Esophagus squamous epithelium (tissue), 5 donors: ENCODE measurements at places on chromosomes 1 and 21.

DNA sequence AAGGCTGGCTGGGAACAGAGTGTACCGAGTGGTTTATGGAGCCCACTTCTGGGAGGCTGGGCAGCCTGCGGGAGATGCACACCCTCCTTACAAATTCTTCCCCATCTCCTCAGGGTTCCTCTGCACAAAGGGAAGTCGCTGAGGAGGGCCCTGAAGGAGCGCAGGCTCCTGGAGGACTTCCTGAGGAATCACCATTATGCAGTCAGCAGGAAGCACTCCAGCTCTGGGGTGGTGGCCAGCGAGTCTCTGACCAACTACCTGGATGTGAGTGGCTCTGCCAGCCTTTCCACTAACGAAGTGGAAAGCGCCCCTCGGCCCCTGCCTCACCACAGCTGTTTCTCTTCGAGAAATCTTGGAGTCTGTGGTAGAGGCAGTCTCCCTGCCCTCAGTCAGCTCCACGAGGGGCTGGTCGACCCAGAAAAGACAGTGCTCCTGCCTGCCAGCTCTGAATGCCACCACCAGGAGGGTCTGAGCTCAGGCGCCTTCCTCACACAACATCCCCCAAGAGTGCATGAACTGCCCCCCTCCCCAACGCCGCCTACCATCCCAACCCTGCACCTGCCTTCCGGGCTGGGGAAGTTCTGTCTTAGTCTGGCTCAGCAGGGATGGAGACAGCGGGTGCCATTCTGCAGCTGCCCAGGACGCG is 31.8 kb downstream of the PROK1 start:
- H3K4me3 ChIP-seq, result no peak overlapping the region
- peaks cover 18% of the 10 kb centered on the region for H3K4me1 ChIP-seq
- no peaks in the 10 kb centered on the region for H3K36me3 ChIP-seq
- H3K27me3 ChIP-seq, result no peaks in the 10 kb centered on the region
- no peak overlapping the region for H3K27ac ChIP-seq

- no peaks in the 10 kb centered on the region for H3K27me3 ChIP-seq
- H3K4me3 ChIP-seq, result no peak overlapping the region
- DNase-seq, result no peak
- H3K4me1 ChIP-seq, result peaks cover 58% of the 10 kb centered on the region
- H3K27ac ChIP-seq, result peak overlapping the region; percentile 30
Measured at GRCh38 chr1:201385299-201385891, 7.9 kb upstream of the TNNT2 start.

- H3K36me3 ChIP-seq, result no peaks in the 10 kb centered on the region
- no peak for DNase-seq
- H3K4me3 ChIP-seq, result no peak overlapping the region
Measured at GRCh38 chr1:198228925-198229324, 72.1 kb downstream of the NEK7 start.

DNA sequence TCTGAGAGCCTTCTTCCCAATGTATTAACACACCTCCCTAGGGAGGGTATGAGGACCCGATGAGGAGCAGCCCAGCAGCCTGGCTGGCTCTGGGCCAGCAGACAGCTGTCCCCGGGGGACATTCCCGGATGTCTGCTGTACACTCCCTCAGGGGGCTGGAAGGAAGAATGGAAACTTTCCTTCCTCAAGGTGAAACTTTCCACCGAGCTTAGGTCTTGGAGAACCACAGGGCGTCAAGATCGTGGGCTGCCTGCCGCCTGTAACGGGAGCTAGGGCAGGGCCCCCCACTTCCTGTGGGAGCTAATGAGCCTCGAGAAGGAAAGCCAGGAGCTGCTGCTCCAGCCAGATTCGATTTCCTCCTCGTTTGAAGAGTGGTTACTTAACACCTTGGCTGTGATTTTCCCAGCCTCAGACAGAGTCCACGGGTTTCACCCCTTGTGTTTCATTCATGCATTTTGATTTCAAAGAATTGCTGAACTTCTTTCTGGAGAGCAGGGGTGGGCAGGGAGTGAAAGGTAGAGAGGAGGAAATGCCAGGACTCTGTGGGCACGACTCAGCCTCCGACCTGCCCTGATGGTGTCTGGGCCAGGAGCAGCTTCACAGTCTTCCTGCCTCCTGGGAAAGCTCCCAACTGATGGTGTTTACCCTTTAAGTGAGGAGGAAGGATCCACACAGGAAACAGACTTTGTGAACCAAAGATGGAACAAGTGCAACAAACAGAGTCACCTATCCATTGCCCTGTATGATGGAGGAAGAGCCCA is 29.7 kb downstream of the UBE2T start:
- no peaks in the 10 kb centered on the region for H3K27me3 ChIP-seq
- no peak overlapping the region for H3K27ac ChIP-seq
- H3K4me3 ChIP-seq, result no peak overlapping the region
- H3K36me3 ChIP-seq, result no peaks in the 10 kb centered on the region

- no peaks in the 10 kb centered on the region for H3K27me3 ChIP-seq
- H3K4me1 ChIP-seq, result no peaks in the 10 kb centered on the region
- no peak for DNase-seq
- no peaks in the 10 kb centered on the region for H3K36me3 ChIP-seq
- H3K27ac ChIP-seq, result no peak overlapping the region
Measured at GRCh38 chr1:87888446-87888845, 559.8 kb downstream of the LMO4 start.

DNA sequence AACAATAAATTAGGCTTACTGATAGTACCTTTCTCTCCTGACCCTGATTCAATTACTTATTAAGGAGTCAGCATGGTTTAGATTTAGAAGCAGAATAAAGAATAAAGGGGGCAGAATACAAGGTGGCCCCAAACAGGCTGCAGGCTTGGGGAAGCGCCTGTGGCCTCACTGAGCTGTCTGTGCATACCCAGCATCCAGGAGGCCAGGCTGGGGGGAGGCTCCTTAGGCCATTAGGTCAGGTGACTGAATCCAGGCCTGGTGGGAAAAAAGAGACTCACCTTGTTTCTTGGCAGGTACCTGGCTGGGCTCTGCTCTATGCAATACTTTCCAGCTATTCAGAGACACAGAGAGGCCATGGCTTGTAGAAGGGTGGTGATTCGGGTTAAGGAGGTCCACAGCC is 38.8 kb downstream of the PGBD5 start:
- H3K36me3 ChIP-seq, result no peaks in the 10 kb centered on the region
- DNase-seq, result no peak
- no peaks in the 10 kb centered on the region for H3K27me3 ChIP-seq
- H3K4me3 ChIP-seq, result no peak overlapping the region
- no peaks in the 10 kb centered on the region for H3K4me1 ChIP-seq

- H3K27me3 ChIP-seq, result no peaks in the 10 kb centered on the region
- no peak for DNase-seq
- H3K27ac ChIP-seq, result no peak overlapping the region
- H3K36me3 ChIP-seq, result no peaks in the 10 kb centered on the region
Measured at GRCh38 chr1:10484521-10484920, 9.8 kb downstream of the PEX14 start.

- no peak for DNase-seq
- no peaks in the 10 kb centered on the region for H3K4me1 ChIP-seq
- no peaks in the 10 kb centered on the region for H3K36me3 ChIP-seq
- H3K27me3 ChIP-seq, result no peaks in the 10 kb centered on the region
- no peak overlapping the region for H3K4me3 ChIP-seq
- H3K27ac ChIP-seq, result peak overlapping the region; percentile 46
Measured at GRCh38 chr21:36910581-36911307, 55.7 kb downstream of the HLCS start.

DNA sequence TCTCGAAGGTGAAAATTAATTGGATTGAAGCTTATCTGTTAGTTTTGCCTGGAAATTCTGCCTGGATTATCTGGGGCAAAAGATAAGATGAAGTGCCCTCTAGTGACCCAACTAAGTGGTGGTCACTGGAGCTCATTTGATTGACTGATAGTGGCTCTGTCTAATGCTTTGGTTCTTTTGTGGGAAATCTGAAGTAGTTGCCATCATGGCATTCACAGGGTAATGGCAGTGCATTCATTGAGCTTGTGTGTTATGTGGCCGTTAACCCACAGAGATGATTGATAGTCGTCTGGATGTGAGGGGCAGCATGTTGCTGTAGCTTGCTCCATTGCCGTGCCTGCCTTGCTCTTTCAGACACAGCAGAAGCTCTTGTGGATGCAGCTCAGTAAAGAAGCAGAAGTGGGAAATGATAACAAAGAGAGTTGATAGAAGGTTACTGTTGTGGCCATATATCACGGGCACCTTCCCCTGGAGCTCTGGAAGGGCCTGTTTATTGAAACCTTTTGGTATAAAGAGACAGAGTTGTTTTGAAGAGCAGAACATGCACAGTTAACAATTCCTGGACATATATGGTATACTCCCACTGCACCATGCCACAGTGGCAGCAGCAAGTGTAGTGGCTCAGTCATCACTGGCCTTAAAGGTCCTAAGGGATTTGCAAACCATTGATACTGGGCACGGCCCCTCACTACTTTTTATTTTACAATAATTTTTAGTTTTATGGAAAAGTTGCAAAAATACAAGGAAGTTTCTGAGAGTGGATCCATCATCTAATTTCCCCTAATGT is 42.0 kb downstream of the CXADR start:
- no peaks in the 10 kb centered on the region for H3K36me3 ChIP-seq
- no peak overlapping the region for H3K27ac ChIP-seq
- DNase-seq, result no peak
- no peak overlapping the region for H3K4me3 ChIP-seq
- no peaks in the 10 kb centered on the region for H3K27me3 ChIP-seq

DNA sequence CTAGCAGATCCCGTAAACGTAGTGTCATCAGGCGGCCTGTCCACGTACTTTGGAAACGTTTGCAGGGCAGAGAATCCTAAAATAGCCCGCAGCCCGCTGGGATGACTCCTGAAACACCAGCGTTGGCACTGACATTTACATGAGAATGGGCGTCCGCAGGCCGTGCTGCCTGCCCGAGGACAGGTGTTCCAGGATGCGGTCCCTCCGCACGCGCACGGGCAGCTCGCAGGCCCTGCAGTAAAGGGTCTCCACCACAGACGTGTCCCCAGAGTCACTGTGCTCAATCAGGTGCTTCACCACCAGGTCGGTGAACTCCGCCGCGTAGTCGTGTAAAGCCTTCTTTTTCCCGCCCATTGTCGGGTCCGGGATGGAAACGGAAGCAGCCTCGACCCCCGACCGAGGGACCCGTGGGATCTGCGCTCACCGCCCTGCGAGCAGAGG is 5.8 kb upstream of the CCDC27 start:
- H3K27me3 ChIP-seq, result no peaks in the 10 kb centered on the region
- DNase-seq, result no peak
- H3K4me3 ChIP-seq, result peak overlapping the region; percentile 76
- peaks cover 10% of the 10 kb centered on the region for H3K36me3 ChIP-seq
- H3K4me1 ChIP-seq, result peaks cover 49% of the 10 kb centered on the region

GRCh38 chr1:39491146-39491921 is at the start of gene BMP8A:
TSS of gene BMP8A (plus strand) at chr1:39491636. CDS start at chr1:39491992, 356 bp downstream.
- no peaks in the 10 kb centered on the region for H3K36me3 ChIP-seq
- no peak within 1 kb of the TSS for H3K27ac ChIP-seq
- no peak for DNase-seq
- peak within 1 kb of the TSS; percentile 68 for H3K4me3 ChIP-seq
- H3K4me1 ChIP-seq, result peaks cover 4% of the 10 kb centered on the region
- H3K27me3 ChIP-seq, result no peaks in the 10 kb centered on the region

DNA sequence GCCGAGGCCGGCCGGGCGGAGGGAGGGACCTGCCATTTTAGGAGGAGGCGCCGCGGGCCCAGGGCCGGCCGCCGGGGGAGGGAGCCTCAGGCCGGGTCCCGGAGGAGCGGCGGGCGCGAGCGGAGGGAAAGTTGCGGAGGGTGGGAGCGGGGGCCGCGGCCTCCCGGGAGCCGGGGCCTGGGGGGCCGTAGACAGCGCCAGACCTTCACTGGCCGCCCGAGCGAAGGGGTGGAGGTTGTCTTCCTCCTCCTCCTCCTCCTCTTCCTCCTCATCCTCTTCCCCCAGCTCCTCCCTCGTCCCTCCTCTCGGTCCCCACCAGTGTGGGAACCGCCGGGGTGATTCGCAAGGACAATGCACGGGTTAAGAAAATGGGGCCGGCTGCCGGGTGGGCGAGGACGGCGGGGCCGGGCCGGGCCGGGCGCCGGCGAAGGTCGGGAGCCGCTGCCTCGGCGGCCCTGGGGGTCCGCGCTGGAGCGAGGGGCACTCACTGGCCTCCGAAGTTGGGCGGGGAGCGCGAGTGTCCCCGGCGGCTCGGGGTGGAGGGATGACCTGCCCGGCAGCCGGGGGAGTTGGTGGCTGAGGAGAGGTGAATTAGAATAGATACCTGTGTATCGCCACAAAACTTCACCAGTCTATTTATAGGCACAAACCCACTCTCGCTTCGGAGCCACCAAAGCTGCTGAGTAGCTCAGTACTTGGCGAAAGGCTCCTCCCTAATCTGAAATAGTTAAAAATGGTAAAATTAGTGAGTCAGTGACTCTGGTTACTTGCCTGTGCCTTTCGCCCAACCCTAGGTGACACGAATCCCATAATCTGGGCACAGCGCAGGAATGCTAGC is 1.3 kb downstream of the DYRK1A start:
- peak overlapping the region; percentile 100 for H3K27ac ChIP-seq
- DNase-seq, result no peak
- no peaks in the 10 kb centered on the region for H3K36me3 ChIP-seq
- peaks cover 12% of the 10 kb centered on the region for H3K4me1 ChIP-seq
- peak overlapping the region; percentile 81 for H3K4me3 ChIP-seq
- H3K27me3 ChIP-seq, result no peaks in the 10 kb centered on the region

DNA sequence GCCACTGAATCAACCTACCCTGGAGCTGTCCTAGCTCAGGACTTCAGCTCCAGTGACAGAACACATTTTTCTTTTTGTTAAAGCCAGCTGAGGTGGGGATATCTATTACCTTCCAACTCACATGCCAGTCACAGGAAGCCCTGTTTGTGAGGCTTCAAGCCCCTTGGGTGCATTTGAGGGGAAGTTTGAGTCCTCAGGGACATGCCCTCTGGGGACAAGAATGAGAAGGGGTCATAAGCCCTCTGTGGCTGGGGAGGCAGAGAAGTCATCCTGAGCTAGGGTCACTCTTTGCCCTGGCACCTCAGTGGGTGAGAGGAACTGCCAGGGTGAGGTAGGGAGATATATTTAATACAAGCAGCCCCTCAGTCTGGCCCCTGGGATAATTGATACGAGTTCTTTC is 33.5 kb upstream of the CLDN14 start:
- peaks cover 8% of the 10 kb centered on the region for H3K4me1 ChIP-seq
- H3K27ac ChIP-seq, result no peak overlapping the region
- no peak overlapping the region for H3K4me3 ChIP-seq
- H3K36me3 ChIP-seq, result no peaks in the 10 kb centered on the region
- DNase-seq, result no peak

DNA sequence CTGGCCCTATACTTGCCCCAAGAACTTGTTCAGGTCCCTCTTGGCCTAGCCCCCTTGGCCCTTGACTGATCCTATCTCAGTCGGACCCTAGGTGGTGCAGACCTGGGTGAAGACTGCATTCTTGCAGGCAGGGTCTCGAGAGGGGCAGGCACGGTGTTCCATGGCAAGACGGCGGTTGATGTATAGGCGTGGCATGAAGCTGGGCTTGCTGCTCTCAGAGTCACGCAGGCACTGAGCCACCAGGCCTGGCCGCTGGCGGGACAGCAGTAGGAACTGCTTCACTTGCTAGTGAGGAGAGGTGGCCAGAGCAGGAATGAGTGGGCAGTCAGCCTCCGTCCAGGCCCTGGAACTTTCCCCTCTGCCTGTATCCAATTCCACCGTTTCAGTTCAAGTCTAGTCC is 3.8 kb downstream of the HECTD3 start:
- peaks cover 19% of the 10 kb centered on the region for H3K4me1 ChIP-seq
- no peak overlapping the region for H3K4me3 ChIP-seq
- H3K27me3 ChIP-seq, result no peaks in the 10 kb centered on the region
- peaks cover 53% of the 10 kb centered on the region for H3K36me3 ChIP-seq
